ENCODE measurements at places on chromosomes 7 and 10.

- no peak for DNase-seq
These were observed 40.3 kb downstream of the TMEM178B start for GRCh38 chr7:141114029-141114664.

- no peak for DNase-seq
These were observed 173.4 kb upstream of the RHEB start for GRCh38 chr7:151693140-151693539.

DNA sequence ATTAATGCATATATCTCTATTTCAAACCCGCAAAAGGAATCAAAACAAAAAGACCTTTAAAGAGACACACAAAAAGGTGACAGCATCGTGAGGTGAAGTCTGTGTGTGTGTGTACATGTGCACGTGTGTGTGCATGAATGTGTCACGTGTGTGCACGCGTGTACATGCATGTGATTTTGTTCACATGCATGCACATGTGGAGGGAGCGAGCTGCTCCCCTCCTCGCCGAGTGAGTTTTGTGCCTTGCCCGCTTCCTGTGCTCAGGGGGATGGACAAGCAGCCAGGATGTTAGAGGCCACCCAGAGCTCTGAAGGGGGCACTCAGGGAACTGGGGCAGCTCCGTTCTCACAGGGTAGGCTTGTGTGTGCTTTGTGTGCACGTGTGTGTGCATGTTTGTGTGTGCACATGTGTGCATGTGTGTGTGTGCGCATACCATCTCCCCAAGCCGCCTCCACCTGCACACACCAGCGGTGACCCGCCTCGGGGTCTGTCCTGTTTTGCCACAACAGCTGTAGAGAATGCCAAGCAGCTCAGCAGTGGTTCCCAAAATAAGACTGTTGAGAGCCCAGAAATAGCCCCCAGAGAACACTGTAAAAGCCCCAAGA, 191.2 kb downstream of the PTPRN2 start:
- DNase-seq, result no peak

GRCh38 chr7:42869131-42870020, 42.5 kb downstream of the C7orf25 start:
- DNase-seq, result no peak

GRCh38 chr7:129955993-129956543, 3.3 kb upstream of the UBE2H start:
- no peak for DNase-seq

DNA sequence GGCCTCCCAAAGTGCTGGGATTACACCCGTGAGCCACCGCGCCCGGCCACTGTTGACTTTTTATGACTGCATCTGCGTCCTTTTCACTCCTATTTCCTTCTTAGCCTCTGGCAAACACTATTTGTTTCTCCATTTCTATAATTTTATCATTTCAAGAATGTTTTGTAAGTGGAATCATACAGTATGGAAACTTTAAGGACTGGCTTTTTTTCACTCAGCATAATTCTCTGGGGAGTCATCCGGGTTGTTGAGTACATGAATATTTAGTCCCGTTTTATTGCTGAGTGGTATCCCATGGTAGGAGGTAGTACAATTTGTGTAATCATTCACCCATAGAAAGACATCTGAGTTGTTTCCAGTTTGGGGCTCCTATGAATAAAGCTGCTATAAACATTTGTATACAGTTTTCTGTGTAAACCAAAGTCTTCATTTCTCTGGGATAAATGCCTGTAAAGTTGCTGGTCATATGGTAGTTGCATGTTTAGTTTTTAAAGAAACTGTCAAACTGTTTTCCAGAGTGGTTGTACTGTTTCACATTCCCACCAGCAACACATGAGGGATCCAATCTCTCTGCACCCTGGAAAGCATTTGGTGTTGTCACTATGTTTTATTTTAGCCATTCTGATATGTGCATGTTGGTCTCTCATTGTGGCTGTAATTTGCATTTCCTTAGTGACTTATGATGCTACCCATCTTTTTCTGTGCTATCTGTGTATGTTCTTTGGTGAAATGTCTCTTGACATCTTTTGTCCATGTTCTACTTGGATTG, 139.6 kb upstream of the EEPD1 start:
- DNase-seq, result no peak

- no peak for DNase-seq
These were observed 192.3 kb downstream of the IMMP2L start for GRCh38 chr7:111370002-111370401.

GRCh38 chr7:98352621-98353020, 48.3 kb downstream of the BAIAP2L1 start:
- peak; percentile 91 for DNase-seq

DNA sequence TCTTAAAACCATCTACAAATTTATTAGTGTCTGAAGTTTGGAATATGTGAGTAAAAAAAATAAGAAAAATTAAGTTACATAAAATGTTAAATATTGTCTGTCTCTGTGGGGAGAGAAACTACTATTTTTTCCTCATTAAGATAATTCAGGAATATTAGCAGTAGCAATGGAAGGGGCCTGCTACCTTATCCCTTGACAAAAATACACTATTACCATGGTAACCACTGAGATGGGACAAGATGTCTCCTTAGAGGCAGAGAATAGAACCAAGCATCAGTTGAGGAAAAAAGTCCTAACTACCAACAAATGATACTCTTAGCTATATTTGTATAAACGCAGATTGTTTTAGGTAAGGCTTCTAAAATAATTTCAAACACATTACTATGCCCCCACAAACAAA, 150.7 kb upstream of the LSM8 start:
- DNase-seq, result no peak

- DNase-seq, result no peak
These were observed 138.0 kb upstream of the FRMD4A start for GRCh38 chr10:14468726-14469125.

GRCh38 chr7:34296663-34297062, 361.4 kb upstream of the NPSR1 start:
- DNase-seq, result peak; percentile 42

- no peak for DNase-seq
These were observed 78.4 kb upstream of the LEP start for GRCh38 chr7:128162666-128163065.

- no peak for DNase-seq
These were observed 6.8 kb downstream of the MYO1G start for GRCh38 chr7:44971902-44972441.

DNA sequence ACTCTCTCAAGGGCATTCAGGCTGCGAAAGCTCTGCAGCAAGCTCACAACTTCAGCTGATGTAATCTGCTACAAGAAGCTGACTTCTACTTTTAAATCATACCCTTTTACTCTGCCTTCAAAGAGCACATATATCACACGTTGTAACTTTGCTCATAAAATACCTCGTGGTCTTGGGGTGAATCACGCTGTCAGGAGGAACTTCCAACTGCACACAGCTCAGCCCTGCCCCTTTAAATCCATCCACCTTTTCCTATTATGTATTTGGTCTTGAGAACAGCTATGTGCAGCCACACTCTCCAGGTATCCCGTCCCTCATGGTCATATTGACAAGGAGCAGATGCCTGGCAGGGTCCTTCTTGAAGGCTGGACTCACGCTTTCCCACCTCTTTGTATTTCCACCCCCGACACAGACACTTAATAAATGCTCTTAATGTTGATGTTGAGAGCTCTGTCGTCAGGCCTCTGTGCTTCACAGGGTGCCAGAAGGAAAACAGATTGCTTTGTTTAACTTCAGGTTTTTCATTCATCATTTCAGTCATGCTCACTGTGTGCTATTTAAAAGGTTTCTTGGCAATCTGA, 47.6 kb downstream of the ICA1 start:
- peak; percentile 17 for DNase-seq

DNA sequence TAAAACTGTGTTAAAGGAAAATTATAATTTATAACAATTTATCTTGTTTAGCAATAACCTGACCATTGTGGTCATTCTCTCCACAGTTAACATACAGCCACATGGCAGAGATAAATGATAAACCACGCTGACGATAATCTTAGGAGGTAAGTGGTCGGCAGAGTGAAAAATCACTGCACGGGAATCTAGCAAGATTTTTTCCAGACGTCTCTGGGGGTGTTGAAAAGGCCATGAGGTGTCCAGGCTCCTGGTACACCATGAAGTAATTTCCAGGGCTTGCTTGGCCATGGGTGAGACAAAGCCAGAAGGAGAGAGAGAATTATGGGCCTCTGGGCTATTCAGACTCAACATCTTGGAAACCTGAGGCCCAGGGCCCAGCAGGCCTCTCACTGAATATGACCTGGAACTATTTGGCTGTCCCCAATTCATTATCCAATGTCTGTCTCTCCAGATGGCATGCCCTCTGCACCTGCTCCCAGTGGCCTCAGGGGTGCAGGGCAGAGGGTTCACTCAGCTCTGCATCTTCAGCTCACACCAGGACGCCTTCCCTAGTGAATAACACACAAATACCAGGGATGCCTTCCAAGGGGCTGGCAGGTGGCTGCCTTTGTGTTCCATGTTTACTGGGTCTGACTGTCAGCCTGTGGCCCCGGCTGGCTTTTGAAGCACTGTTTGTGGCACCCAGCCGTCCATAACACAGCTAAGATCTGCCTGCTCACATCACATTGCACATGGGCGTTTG, 590.4 kb upstream of the PFKP start:
- DNase-seq, result no peak

DNA sequence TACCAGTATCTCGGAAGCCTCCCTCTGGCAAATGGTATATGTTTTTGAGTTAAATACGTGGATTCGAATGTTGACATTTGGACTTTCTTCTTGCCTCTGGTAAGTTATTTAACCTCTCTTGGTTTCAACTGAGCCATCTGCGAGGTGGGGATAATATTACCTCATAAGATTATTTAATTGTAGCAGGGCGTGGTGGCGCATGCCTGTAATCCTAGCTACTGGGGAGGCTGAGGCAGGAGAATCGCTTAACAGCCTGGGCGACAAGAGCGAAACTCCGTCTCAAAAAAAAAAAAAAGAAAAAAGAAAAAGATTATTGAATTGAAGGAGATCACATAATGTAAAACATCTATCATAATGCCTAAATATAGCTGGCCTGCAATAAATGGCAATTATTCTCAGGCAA, 396 bp upstream of the TAF5 start:
- no peak for DNase-seq

DNA sequence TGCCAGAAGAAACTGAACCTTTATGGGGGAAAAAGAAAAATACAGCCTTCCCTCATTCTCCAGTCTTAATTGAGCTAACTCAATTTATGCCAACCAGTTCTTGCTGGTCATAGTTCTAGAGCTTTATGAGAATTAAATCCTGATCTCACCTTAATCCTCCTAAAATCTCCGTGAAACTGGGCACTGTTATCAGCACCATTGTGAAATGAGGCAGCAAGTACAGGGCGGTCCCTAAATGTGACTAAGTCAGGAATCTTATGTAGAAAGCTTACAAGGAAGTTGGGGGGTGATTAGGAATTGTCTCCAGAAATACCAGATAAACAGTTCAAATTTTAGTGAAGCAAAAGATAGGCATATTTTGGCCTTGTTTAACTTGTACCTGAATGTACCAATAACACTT, 10.7 kb upstream of the INSYN2A start:
- DNase-seq, result no peak

- no peak for DNase-seq
These were observed 5.8 kb downstream of the NPTX2 start for GRCh38 chr7:98622926-98623325.

DNA sequence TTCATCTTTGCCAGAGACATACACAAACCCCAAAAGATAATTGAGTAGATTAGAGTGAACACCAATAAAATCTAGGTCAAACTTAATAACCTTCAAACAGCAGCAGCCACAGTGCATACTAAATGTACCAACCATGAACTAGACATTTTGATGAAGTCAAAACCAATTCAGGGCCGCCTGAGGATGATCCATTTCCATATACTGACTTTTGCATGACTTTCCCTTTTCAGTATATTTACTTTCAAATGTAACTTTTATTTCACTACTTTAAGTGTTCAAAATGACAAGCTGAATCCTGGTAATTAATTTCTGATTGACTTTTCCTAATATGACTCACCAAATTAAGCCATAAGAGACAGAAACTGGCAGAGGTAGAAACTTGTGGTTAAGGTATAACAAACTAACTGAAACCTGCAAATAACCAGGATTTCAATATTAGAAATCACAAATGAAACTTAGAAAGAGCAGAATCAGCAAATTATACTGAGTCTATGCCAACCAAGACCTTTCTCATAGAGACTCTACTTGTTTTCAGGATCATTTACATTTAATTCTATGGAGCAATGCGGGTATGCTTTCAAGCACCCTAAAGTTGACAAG, 171.9 kb upstream of the LRRN3 start:
- DNase-seq, result no peak

DNA sequence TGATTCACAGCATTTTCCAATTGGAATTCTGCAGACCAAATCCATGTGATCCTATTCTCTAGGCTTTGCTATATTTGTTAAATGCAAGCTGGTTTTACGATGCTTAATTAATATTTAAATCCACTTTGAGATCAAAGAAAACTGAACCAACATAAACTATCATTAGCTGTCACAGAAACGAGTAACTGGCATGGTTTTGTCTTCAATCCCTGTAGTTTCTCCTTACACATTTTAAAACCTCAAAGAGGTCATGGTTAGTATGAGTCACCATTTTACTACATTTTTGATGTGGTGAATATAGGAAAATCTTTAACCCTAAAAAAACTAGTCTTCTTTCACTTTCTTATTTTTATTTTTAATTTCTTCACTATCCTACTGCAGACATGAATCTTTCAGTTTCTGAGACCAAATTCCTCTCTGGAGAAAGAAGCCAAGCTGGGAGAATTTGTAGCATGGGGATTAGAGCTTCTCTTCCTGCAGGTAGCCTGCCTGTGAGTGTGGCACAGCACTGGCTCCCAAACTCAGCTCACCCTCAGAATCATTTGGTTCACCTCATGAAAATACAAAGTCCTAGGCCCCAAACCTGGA, 8.7 kb upstream of the LIPM start:
- DNase-seq, result peak; percentile 64

- DNase-seq, result no peak
These were observed 38.2 kb downstream of the GBX1 start for GRCh38 chr7:151129117-151129959.

DNA sequence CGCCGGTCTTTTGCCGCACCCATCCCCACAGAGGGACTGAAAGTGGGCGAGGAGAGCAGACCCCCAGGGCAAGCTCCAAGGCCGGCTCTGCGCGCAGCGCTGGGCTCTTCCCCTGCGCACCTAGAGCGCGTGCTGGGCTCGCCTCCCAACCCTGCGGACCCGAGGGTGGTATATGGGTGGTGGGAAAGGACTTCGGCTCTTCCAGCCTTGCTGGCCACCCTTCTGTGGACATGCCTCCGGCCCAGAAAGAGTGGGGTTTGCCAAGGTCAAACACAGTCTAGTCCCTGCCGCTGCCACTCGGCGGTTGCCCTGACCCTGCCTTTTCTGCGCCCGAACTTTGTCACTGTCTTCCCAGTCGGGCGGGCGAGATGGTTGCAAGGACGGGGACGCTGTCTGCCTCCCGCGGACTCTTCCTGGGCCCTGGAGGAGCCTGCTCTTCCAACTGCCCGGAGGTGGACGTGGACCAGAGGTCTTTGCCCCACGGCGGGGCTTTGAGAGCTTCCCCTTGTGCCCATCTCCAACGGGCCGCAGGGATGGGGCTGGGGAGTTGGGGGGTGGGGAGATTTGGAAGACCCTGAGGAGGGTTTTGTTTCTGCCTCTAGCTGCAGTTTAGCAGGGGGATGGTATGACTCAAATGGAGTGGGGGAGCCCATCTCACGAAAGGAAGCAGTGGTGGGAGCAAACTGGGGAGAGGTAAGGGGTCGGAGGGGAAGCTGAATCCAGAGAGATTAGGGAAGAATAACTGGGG, 1.5 kb downstream of the ADCY1 start:
- DNase-seq, result no peak

GRCh38 chr10:34016576-34016975, 682.1 kb upstream of the NRP1 start:
- no peak for DNase-seq

- peak; percentile 41 for DNase-seq
These were observed 162.2 kb downstream of the SLIT1 start for GRCh38 chr10:97023401-97024167.

Data from HCEC 1CT (cell line).